ENCODE measurements at places on chromosomes 3 and 15. TPM values are rescaled to one million over a fixed set of nuclear protein-coding genes. Genes with fewer than 3 reads are reported as not detected.

GOLGA8S gene
- total RNA-seq = 0.15 TPM

WDR72 gene
- 0.03 TPM for total RNA-seq

GOLGA6A gene
- total RNA-seq = 0.05 TPM

PLA2G4E gene
- total RNA-seq = not detected

GOLGA8N gene
- total RNA-seq = 4.1 TPM

SST gene
- not detected for total RNA-seq

RPL39L gene
- total RNA-seq = 37.7 TPM

ARIH2 gene
- total RNA-seq = 77.0 TPM

KBTBD13 gene
- not detected for total RNA-seq

UACA gene
- total RNA-seq = 303 TPM

KPNA4 gene
- 84.4 TPM for total RNA-seq

PAK6 gene
- total RNA-seq = 6.3 TPM

LRRIQ4 gene
- not detected for total RNA-seq

CIDEC gene
- total RNA-seq = not detected

All from Panc1 (cell line).